ENCODE measurements at places on chromosomes 11 and 22. TPM values are rescaled to one million over a fixed set of nuclear protein-coding genes. Genes with fewer than 3 reads are reported as not detected.

The DENND5A gene
- 75.0 TPM for total RNA-seq

The SLC25A45 gene
- 9.4 TPM for total RNA-seq

The CREB3L1 gene
- 39.6 TPM for total RNA-seq

The OR51B5 gene
- 0.99 TPM for total RNA-seq

The CSF2RB gene
- 8.6 TPM for total RNA-seq

The ZNF280A gene
- not detected for total RNA-seq

The RIMBP3B gene
- total RNA-seq = not detected

The IGSF9B gene
- 52.0 TPM for total RNA-seq

The MED15 gene
- 119 TPM for total RNA-seq

DNA sequence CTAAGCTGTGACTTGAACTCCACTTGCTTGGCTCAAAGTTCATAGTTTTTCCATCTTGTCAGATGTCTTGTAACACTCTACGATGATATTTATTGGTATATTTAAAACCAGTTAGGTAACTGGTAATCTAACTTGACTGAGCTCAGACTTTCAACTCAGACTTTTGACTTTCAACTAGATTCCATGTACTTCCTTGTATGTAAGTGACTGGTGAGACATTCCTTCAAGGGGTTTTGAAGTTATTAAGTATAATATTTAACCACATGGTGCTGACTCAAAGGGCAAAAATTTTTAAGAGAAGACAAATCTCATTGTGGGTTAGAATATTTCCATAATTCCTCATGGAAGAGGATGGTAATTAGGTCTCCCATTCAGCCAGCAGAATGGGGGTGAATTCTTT lies 631.3 kb upstream of the ANO5 start:
- DNase-seq = no peak

- no peak for DNase-seq
These were observed at the start of gene EHBP1L1 for GRCh38 chr11:65575568-65576231. TSS of gene EHBP1L1 (plus strand) at chr11:65576053. CDS start at chr11:65576303, 250 bp downstream.

GRCh38 chr22:39214006-39214382 lies 30.8 kb downstream of the PDGFB start:
- no peak for DNase-seq

DNA sequence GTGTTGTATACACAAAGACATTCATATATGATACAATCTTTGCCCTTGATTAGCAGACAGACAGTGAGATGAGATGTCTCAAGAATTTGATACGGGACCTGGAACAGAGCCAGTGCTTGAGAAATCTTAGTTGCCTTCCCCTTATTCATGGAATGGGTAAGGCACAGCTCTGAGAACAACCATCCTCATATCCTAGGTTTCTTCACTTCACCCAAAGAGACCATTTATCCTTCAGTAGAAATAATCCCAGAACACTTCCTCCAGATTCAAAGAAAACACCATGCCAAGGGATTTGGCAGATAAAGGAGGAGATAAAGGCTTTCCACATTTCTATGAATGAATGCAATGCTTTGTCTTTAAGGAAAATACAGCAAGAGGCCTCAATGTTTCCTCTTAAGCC lies 8.8 kb upstream of the IZUMO1R start:
- DNase-seq = no peak

- no peak for DNase-seq
These were observed 21.1 kb upstream of the TMPRSS13 start for GRCh38 chr11:117950301-117950700.

DNA sequence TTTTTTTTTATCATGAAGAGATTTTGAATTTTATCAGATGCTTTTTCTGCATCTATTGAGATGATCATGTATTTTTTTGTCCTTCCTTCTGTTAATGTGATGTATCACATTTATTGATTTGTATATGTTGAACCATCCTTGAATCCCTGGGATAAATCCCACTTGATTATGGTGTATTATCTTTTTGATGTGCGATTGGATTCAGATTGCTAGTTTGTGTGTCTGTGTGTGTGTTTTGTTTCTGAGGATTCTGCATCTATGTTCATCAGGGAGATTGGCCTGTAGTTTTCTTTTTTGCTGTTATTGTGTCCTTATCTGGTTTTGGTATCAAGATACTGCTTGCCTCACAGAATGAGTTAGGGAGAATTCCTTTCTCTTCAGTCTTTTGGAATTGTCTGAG lies 52.6 kb downstream of the KCNQ1OT1 start:
- DNase-seq = no peak

GRCh38 chr11:34185926-34186841 lies 80.8 kb downstream of the NAT10 start:
- DNase-seq = no peak

- no peak for DNase-seq
These were observed 380.8 kb upstream of the CADM1 start for GRCh38 chr11:115884800-115885534.

DNA sequence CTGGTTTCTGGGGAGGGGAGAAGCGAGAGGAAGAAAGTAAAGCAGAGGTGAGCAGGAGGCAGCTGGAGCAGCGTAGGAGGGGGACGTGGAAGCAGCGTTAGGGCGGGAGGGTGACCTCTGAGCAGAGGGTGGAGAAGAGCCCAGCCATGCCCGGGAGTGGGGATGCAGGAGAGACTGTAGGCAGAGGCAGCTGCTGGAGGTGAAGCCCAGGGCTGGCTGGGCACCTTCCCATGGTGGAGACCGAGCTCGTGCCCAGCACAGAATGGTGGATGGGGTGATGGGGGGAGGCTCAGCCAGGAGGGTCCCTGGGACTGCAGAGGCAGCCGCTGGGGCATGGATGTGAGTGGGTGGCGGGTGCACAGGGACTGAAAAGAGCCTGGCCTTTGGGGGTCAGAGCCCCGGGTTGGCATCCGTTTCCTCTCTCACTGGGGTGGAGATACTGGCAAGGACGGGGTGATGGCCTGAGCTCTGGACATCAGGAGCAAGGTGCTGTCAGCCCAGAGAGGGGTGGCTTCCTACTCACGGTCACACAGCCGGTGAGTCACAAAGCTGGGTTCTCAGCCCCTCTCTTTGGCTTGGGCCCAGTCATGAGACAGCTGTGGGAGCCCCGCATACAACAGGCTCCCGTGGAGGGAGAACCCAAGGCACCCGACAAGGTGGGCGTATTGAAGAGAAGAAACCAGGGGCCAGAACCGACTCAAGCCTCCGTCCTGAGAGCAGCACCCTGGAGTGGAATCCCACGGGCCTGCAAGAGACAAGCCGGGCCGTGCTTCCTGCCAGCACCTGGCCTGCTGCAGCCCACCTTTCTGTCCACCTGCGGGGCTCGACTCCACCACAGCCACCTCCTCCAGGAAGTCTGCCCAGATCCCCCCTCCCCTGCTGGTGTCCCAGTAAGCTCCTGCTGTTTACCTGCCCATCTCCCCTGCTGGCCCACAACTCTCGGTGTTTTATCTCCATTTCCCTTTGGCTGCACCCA lies 45.8 kb upstream of the FGF3 start:
- DNase-seq = no peak

DNA sequence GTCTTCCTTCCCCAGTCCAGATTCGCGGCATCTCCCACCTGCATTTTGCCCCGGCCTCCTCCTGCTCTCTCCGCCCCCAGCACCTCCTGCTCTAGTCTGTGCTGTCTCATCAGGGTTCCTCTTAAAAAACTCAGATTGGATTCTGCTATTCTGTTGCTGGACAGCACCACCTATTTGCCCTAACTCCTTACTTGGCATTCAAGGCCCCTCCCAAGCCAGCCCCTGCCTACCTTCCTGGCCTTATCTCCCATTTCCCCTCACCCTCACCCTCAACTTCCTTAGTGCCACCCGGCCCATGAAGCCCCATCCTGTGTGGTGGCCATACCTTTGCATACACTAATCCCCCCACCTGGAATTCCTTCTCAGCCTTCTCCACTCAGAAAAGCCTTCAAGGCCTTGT lies 59.9 kb upstream of the PRDM11 start:
- DNase-seq = no peak

GRCh38 chr11:44403176-44403575 lies 93.2 kb upstream of the ALX4 start:
- no peak for DNase-seq

GRCh38 chr11:45096636-45097035 lies 49.8 kb upstream of the PRDM11 start:
- peak; percentile 28 for DNase-seq

DNA sequence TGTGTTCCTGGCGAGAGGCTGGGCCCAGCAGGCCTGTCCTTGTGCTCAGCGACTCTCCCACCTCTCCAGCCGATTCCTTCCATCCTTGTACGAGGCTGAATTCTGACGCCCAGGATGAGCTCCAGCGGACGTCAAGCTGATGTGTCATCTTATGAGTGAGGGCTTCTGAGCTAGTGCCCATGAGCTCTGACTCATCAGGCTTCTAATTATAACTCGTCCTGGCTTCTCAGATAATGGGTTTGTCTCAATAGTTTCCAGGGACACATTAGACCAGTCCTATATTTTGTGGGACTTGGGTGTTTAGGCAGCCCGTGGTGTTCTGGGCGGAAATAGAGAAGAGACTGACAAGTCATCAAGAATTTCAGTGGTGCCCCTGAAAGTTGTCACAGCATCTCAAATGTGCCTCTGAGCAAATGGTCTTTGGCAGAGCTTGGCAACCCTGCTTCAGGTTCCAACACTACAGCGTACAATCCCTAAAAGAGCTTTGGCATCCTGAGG lies 108.2 kb upstream of the CD44 start:
- no peak for DNase-seq

- DNase-seq = no peak
These were observed 3.9 kb upstream of the SCT start for GRCh38 chr11:630871-631270.

- DNase-seq = no peak
These were observed 182.7 kb upstream of the SNX19 start for GRCh38 chr11:131099013-131099412.

- DNase-seq = no peak
These were observed 89.1 kb downstream of the LARGE1 start for GRCh38 chr22:33831207-33831606.

- no peak for DNase-seq
These were observed 34.7 kb downstream of the GDPD4 start for GRCh38 chr11:77266766-77267165.

DNA sequence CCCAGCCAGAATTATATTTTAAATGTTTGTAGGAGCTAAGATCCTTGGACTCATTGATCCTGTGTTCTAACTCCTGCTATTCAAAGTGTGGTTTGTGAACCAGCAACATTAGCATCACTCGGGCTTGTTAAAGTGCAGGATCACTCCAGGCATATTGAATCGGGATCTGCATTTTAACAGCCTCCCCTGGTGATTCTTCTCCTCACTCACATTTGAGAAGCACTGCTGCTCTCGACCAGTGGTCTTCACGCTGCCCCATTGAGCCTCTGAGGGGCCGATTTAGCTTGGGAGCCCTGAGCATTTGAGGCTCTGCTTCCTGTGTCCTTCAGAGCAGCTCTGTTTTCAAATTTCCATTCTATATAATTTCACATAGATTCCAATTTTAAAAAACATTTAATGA lies 10.9 kb downstream of the MADD start:
- DNase-seq = no peak

DNA sequence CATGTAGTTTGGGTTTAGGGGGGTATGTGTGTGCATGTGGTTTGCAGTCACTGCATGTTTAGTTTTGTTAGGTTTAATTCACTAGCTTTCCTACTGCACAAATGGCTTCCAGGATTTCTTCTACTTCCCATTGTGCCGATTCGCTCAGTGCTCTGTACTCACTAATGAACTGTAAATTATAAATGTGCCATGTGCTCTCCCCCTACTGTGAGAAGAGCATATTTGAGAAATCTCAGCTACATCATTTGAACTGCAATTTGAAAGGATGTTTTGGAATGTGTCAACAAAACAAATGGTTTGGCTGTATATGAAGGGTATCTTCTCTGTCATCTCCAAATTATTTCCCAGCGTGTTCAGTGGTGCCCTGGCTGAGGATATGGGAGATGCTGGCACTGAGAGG lies 28.1 kb downstream of the CYB5R2 start:
- no peak for DNase-seq

DNA sequence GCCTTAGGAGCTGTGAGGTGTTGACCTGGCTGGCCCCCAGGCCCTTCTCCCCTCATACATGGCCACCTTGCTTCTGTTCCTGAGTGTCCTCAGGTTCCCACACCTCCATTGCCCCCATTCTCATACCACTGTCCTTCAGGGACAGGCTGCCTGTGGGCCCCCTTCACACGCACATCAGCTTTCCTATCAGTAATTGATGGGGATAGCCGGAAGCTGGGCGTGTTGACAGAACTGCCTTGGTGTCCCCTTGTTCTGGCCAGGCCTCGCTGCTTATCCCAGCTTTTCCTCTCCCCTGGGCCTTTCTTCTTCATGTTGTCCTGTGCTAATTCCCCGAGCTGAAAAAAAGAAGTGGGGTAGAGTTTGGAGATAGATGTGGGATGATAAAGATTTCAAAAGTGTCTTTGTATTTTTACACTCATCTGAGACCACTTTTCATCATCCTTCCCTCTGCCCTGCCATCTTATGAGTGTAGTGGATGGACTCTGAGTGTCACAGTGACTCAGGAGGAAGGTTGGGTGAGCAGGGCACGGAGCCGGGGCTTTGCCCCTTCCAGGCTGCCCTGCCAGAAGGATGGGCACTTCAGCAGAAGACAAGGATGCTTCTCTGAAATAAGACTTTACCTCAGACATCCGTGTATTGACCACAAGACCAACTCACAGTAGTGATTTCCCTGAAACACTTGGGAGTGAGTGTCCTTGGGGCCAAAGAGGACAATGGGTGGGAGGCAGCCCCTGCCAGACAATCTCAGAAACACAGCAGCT lies 42.8 kb downstream of the MED15 start:
- DNase-seq = no peak

DNA sequence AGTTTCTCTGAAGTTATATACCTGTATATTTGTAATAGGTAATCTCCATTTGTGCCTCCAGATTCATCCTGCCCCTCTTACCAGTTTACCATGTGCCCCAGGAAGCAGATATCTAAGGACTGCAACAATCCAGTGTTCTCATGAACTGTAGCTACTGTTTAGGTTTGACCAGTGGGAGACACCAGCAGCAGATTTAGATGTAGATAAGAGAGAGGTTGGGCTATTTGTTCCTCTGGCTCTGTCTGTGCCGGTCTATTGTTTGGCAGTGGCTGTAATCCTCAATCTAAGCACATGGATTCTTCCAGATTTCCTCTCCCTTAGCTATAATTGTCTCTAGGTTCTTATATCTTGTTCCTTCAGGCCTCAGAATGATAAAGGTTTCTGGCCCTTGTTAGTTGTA lies 88.4 kb downstream of the ANO3 start:
- DNase-seq = no peak

DNA sequence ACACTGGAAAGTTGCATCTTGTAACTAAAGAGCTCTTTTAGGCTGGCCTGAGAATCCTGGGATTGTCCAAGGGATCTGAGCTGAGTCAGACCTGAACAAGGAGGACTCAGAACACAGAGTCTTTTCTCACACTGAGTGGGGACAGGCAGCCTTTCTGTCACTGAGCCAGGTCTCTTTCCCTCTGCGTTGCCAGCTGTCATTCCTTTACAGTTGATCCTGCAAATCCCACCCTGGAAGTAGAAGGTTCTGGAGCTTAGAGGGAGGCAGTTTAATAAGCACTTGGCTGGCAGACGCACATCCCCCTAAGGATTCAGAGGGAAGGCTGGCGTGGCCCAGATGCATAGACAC lies 76.3 kb upstream of the SUSD2 start:
- DNase-seq = no peak

GRCh38 chr22:35322126-35322525 lies 22.4 kb downstream of the TOM1 start:
- no peak for DNase-seq

All from ureter (tissue), 1 donor.